ENCODE measurements at places on chromosomes 13 and 19. TPM values are rescaled to one million over a fixed set of nuclear protein-coding genes. Genes with fewer than 3 reads are reported as not detected.

GRCh38 chr19:16001481-16002312 lies 52.9 kb downstream of the OR10H4 start:
- no peaks in the 10 kb centered on the region for H3K36me3 ChIP-seq
- H3K27me3 ChIP-seq: no peaks in the 10 kb centered on the region
- peaks cover 6% of the 10 kb centered on the region for H3K4me1 ChIP-seq
- peak; percentile 21 for DNase-seq

DNA sequence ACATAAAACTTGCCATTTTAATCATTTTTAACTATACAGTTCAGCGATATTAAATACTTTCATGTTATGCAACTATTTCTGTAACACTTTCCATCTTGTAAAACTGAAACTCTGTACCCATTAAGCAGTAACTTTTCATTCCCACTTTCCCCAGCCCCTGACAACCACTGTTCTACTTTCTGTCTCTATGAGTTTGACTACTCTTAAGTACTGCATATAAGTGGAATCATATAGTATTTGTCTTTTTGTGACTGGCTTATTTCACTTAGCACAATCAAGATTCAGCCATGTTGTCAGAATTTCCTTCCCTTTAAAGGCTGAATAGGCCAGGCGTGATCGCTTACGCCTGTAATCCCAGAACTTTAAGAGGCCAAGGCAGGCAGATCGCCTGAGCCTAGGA lies 56.2 kb downstream of the ARHGAP35 start:
- no peak for DNase-seq
- H3K27ac ChIP-seq: no peak overlapping the region
- H3K4me3 ChIP-seq: no peak overlapping the region
- no peaks in the 10 kb centered on the region for H3K27me3 ChIP-seq
- peaks cover 21% of the 10 kb centered on the region for H3K36me3 ChIP-seq

GRCh38 chr13:107367258-107367657 lies 799.3 kb upstream of the ARGLU1 start:
- DNase-seq: no peak
- H3K27me3 ChIP-seq: no peaks in the 10 kb centered on the region
- no peaks in the 10 kb centered on the region for H3K36me3 ChIP-seq

GRCh38 chr13:36259361-36260137 lies 38.1 kb downstream of the CCDC169 start:
- H3K4me3 ChIP-seq: no peak overlapping the region
- no peaks in the 10 kb centered on the region for H3K4me1 ChIP-seq
- DNase-seq: no peak
- H3K27ac ChIP-seq: no peak overlapping the region
- no peaks in the 10 kb centered on the region for H3K27me3 ChIP-seq

- H3K4me1 ChIP-seq: peaks cover 24% of the 10 kb centered on the region
- no peaks in the 10 kb centered on the region for H3K36me3 ChIP-seq
- H3K27ac ChIP-seq: peak overlapping the region; percentile 63
- peak overlapping the region; percentile 6 for H3K4me3 ChIP-seq
These were observed 2.6 kb upstream of the WIZ start for GRCh38 chr19:15452111-15453047.

DNA sequence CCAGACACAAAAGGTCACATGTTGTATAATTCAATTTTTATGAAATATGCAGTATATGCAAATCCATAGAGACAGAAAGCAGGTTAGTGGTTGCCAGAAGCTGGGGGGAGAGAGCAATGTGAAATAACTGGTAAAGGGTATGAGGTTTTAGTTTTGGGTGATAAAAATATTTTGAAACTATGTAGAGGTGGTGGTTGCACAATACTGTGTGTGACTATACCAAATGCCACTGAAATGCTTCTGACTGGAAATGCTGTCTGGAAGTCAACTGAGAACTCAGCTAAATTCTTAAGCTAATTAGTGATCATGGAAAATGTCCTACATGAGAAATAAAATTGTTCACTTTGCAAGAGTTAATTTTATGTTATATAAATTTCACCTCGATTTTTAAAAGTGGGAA lies 65.3 kb upstream of the RXFP2 start:
- H3K4me3 ChIP-seq: no peak overlapping the region
- no peaks in the 10 kb centered on the region for H3K27me3 ChIP-seq
- DNase-seq: no peak
- H3K4me1 ChIP-seq: no peaks in the 10 kb centered on the region

GRCh38 chr13:78100486-78100885 lies 181.9 kb upstream of the EDNRB start:
- no peak overlapping the region for H3K4me3 ChIP-seq
- H3K36me3 ChIP-seq: no peaks in the 10 kb centered on the region
- no peaks in the 10 kb centered on the region for H3K4me1 ChIP-seq
- H3K27ac ChIP-seq: no peak overlapping the region

Gene MYO16
- total RNA-seq: under 0.01 TPM

DNA sequence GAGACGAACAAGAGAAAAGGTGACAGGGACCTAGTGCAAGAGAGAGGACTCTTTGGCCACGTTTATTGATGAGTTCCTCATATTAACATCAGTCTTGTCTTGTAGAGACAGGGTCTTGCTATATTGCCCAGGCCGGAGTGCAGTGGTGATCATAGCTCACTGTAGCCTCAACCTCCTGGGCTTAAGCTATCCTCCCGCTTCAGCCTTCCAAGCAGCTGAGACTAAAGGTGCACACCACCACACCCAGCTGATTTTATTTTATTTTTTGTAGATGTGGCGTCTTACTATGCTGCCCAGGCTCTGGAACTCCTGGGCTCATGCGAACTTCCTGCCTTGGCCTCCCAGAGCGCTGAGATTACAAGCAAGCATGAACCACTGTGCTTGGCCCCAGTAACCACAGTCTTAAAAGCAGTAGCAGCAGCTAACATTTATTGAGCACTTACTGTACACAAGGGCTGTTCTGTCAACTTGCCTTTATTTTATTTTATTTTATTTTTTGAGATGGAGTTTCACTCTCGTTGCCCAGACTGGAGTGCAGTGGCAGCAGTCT lies 1.1 kb upstream of the SH2D3A start:
- peaks cover 11% of the 10 kb centered on the region for H3K27me3 ChIP-seq
- H3K36me3 ChIP-seq: no peaks in the 10 kb centered on the region
- H3K4me1 ChIP-seq: peaks cover 7% of the 10 kb centered on the region

Gene MISP3
- total RNA-seq: 31.6 TPM

DNA sequence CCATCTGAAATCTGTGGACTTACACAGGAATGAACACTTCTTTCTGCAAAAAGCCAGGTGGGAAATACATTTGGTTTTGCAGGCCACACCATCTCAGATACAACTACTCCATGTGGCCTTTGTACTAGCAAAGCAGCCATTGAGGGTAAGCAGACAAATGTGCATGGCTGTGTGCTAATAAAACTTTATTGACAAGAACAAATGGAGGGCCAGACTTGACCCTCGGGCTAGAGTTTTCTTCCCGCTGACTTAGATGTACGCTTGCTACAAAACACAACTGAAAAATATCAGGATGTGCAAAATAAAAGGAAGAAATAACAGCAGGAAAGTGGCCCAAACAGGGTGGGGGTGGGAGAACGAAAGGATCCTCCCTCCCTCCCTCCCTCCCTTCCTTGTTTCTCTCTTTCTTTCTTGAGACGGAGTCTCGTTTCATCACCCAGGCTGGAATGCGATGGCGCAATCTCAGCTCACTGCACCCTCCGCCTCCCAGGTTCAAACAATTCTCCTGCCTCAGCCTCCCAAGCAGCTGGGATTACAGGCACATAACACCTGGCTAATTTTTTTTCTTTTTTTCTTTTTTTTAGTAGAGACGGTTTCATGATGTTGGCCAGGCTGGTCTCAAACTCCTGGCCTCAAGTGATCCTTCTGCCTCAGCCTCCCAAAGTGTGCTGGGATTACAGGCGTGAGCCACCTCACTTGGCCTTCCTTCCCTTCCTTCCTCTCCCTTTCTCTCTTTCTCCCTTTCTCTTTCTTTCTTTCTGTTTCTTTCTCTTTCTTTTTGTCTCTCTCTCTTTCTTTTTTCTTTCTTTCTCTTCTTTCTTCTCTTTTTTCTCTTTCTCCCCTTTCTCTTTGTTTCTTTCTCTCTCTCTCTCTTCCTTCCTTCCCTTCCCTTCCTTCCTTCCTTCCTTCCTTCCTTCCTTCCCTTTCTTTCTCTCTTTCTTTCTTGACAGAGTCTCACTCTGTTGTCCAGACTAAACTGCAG lies 29.3 kb downstream of the CCL25 start:
- no peaks in the 10 kb centered on the region for H3K36me3 ChIP-seq
- no peaks in the 10 kb centered on the region for H3K4me1 ChIP-seq
- no peaks in the 10 kb centered on the region for H3K27me3 ChIP-seq
- no peak overlapping the region for H3K27ac ChIP-seq
- no peak for DNase-seq

- peaks cover 4% of the 10 kb centered on the region for H3K4me1 ChIP-seq
- peaks cover 38% of the 10 kb centered on the region for H3K27me3 ChIP-seq
- DNase-seq: no peak
- no peaks in the 10 kb centered on the region for H3K36me3 ChIP-seq
- H3K4me3 ChIP-seq: no peak overlapping the region
These were observed 2.3 kb upstream of the C1QTNF9B start for GRCh38 chr13:23899555-23899954.

Gene PCSK4
- 9.7 TPM for total RNA-seq

Gene SPC24
- total RNA-seq: 2.6 TPM

Gene ALOX5AP
- 16.1 TPM for total RNA-seq
